ENCODE measurements at places on chromosomes 7 and 10.

DNA sequence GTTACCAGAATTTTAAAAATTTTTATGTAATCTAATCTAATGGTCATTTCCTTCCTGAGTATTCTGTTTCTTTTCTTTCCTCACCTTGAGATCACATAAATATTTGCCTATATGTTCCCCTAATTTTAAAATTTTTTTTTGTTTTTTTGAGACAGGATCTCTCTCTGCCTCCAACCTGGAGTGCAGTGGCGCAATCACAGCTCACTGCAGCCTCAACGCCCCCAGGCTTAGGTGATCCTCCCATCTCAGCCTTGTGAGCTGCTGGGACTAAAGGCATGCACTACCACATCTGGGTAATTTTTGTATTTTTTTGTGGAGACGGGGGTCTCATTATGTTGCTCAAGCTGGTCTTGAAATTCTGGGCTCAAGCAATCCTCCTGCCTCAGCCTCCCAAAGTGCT, 4.1 kb upstream of the PROSER2 start:
- no peak for DNase-seq

DNA sequence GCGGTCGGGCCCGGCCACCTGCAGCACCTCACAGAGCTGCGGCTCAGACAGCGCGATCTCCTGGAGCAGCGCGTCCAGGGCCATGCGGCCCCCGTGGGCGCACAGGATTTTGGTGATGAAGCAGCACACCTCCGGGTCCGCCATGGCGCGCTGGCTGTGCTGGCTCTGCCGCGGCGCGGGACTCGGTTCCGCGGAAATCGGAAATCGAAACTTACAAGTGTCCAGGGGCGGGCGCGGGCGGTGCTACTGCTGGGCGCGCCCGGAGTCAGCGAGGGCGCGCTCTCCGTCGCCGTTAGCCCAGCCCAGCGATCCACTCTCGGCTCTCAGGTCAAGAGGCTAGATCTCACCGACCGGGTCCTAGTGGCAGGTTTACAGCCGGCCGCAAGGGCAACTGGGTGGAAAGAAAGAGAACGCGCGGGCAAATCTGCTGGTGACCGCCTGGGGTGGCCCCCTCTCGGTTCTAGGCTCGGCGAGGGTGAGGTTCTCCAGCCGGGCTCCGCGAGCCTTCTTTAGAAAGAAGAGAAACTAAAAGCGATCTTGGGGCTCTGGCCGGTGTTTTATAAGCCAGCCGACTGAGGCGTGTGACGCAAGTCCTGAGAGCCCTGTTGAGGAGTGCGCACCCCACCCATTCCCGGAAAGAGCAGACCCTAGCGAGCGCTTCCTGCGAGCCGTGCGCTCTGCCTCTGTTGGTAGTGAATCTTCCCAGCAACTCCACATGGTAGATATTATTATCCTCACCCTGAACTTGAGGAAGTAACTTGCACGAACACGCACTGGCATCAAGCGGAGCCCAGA, at the start of gene ZC3HAV1:
ZC3HAV1 (minus strand) TSS at position 533 of the 795 bp plus-strand sequence; CDS start at position 144, 389 bp downstream.
- DNase-seq: peak; percentile 82

DNA sequence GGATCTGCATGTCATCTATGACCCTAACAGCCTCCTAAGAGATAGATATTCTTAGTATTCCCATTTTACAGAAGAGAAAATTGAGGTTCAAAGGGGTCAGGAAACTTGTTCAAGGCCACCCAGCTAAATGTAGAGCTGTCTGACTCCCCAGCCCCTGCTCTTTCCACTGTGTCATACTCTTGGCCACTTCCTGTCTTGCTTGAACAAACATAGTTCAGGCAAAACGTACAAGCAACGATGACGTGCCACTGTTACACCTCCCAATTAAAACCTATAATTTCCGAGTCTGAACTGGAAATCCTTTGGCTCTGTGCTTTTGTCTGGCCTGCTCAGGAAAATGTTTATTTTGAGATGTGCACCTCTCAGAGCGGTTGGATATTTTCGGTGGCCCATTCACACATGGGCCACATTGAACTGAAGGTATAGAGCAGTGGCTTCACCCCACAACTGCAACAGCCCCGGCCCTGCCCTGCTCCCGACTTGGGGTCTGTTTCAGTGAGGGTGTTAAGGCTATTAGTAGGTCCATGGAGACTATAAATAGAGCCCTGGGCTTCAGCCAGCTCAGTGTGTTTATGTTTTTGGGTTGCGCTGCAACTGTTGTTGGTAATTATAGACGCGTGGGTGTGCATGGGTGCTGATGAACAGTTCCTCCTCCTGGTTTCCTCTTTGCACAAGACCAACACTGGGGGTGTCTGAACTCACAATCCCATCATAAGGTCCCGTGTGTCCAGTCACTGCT, 172.3 kb upstream of the ADO start:
- DNase-seq: no peak

- DNase-seq: peak; percentile 16
Observed at GRCh38 chr7:132004529-132004928, 448.1 kb upstream of the PODXL start.

- DNase-seq: no peak
Observed at GRCh38 chr10:46250481-46250880, 36.3 kb upstream of the ANTXRL start.

GRCh38 chr7:80791509-80791929, 127.3 kb downstream of the SEMA3C start:
- no peak for DNase-seq

GRCh38 chr7:66627881-66628360, 760 bp upstream of the KCTD7 start:
- no peak for DNase-seq

GRCh38 chr10:51926337-51926736, 226.9 kb upstream of the CSTF2T start:
- no peak for DNase-seq

- no peak for DNase-seq
Observed at GRCh38 chr10:100828738-100829096, 83.3 kb downstream of the PAX2 start.

DNA sequence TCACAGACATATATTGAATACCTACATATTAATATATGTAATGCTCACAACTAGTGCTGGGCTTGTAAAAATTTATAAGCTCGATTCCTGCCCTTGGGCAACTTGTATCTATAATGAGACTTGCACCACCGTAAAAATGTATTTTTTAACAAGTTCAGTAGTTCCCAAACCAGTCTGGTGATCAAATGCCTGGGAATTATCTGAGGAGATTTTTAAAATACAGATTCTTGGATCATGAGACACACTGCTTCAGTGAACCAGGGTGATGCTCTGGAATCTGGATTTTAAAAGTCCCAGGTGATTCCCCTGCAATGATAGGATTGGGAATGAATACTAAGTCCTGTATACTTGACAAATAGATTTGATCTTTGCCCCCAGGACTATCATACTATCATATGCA, 4.3 kb upstream of the MICU1 start:
- DNase-seq: no peak

- DNase-seq: no peak
Observed at GRCh38 chr7:106223156-106223555, 61.6 kb downstream of the NAMPT start.

- DNase-seq: no peak
Observed at GRCh38 chr7:28605427-28606085, 193.2 kb downstream of the CREB5 start.

- no peak for DNase-seq
Observed at GRCh38 chr7:100089458-100090196, 858 bp downstream of the COPS6 start.

DNA sequence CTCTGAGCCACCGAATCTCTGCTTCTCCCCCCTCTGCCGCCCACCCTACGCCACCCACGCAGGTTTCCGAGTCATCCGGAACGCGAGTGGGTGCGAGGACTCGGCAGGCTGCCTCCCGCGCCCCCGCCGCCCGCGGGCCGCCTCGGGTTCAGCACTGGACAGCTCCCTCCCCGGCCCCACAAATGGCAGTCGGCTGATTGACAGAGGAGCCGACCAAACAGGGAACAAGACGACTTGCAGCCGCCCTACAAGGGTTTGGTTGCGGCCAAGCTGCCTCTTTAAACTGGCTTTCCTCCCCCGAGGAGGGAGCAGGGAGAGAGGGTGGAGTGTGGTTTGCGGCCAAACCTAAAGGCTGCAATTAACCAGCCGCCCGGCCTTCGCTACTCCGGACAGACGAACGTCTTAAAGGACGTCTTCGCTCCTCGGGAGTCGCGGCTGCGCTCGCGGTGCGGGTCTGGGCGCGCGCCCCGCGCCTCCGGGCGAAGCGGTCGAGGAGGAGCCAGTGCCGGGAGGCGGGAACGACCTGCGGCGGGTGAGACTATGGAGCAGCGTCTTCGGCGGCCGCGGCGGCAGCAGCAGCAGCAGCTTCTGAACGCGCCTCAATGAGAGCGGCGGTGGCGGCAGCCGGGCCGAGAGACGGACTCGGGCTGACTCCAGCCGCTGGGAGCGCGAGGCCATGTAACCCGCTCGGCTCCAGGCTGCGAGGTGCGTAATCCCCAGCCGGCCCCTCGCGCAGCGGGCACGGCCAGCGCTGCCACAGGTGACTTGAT, at the start of gene GPR158:
GPR158 (plus strand) TSS at position 541 of the 770 bp plus-strand sequence. CDS start 420 bp downstream, outside the sequence.
- peak; percentile 92 for DNase-seq

- no peak for DNase-seq
Observed at GRCh38 chr7:26237035-26237807, 35.7 kb downstream of the CBX3 start.

- no peak for DNase-seq
Observed at GRCh38 chr7:66877577-66878300, 43.3 kb upstream of the TMEM248 start.

GRCh38 chr10:788796-789748, 99.6 kb upstream of the DIP2C start:
- DNase-seq: peak; percentile 49

DNA sequence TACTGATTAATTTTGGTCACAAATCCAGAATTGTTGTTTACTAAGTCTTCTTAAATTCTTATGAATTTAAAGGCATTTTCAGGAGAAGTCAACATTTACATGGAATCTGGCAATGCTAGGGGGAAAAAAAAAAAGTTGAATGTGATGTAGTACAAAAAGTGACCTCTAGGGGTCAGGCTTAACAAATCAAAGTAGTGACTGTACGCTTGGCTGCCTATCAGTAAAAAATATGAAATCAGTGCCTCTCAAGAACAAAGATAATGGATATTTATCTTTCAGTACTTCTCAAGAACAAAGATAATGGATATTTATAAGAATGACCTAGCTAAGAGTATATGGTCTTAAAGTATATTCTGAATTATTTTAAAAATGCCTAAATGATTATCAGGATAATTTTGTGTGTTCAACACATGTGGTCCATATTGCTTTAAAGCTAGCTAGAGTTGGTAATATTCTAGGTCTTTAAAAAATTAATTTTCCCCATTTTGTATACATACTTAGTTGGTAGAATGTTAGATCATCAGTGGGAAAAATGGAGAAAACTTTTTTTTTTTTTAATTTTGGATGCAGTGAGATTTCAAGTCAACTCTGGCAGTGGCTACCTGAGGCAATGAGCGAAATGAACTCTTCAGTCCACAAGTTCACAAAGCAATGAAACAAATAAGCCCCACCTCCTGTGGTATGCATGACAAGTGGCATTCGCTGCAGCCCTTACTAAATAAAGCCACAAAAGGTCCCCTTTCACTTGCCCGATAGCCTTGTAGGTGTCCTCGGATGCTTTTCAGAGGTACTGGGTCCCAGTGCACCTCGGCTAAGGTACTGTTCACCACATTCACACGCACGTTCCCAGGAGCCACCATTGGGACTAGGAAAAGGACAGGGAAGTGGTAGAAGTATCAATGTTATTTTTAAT, 51.2 kb upstream of the LAMB4 start:
- DNase-seq: peak; percentile 81

GRCh38 chr7:92778972-92779371, 57.4 kb downstream of the CDK6 start:
- DNase-seq: no peak

DNA sequence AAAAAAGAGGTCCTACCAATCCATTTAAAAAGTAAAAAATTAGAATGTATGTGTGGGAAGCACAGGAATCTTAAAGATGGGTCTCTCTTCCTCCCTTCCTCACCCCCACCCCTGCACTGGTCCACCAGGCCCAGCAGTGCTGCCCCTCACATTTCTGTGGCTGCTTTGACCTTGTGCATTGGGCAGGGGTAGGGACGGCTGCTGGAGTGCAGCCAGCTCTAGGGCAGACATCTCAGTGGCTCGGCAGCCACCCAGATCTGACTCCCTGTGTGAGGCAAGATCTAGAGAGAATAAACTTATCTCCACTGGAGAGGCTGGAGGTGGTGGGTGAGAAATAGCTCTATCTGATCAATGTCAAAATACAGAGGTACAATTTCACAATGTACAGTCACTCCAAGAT, 6.7 kb downstream of the FAM180A start:
- DNase-seq: no peak

DNA sequence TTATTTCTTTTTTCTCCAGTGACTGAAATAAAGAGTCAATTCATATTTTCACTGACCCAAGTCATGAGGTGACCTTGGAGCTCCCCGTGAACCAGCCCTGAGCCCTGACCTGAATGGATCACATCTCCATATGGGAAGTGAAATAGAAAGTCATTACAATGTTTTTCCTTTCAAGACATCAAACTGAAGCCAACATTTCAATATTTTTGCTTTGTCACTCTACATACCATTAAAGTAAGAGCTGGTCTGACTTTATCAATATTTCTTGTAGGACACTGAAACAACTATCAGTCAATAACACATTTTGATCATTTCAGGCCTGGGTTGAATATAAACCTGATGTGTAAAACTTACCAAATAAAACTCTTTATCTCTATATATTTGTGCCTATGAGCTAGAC, 249.8 kb upstream of the PHF14 start:
- no peak for DNase-seq

- no peak for DNase-seq
Observed at GRCh38 chr10:5544216-5544805, 19.6 kb downstream of the CALML3 start.

GRCh38 chr7:91383053-91383904, 119.0 kb downstream of the FZD1 start:
- no peak for DNase-seq

- DNase-seq: no peak
Observed at GRCh38 chr7:93890464-93891068, at the start of gene TFPI2. TFPI2 (minus strand) TSS chr7:93890753; CDS start chr7:93890678, 75 bp downstream.

DNA sequence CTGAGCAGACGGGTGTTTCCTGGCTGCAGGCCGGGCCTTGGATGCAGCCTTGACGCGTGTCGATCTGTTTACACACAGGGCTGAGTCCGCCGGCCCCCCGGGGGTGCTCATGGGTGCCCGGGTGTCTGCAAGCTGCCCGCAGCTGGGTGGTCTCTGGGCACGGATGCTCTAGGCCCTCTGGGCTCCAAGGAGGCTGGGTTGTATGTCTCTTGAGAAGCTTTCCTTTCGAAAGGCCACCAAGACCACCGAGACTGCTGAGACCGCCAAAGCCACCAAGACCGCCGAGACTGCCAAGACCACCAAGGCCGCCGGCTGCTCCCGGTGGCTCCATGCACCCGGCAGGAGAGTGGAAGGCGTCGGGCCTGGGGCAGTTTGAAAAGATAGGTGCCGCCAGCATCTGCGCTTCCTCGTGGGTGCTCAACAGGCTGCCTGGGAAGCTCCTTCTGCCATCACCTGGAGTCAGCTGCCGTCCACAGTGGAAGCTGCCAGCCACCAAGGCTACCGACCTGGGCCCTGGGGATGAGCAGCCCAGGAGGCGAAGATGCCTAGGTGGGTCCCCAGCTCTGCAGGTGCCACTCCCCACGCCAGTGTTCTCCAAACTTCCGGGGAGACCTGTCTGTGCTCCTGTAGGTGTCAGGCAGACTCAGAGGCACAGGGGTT, 121.1 kb downstream of the INPP5A start:
- DNase-seq: no peak

All from SK-MEL-5 (cell line).